B cell (primary cell): ENCODE measurements at places on chromosomes 1 and 21. TPM values are rescaled to one million over a fixed set of nuclear protein-coding genes. Genes with fewer than 3 reads are reported as not detected.

DNA sequence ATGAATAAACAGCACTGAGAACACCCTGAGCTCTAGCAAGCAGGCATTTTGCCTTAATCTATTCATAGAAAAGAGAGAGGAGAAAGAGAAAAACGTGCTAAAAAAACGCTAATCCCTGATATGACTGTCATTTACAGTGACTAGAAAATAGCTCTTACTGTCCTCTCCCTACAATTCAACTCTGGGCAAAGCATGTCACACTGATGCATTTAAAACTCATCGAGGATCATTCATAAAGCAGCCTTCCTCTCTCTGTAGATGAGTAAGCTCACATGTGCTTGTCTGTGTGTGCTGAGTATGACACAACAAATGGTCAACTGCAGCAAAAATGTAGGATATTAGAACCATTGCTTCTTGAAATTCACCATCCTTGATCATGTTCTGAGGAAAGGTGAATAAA is 109.0 kb downstream of the SGIP1 start:
- no peak overlapping the region for H3K4me3 ChIP-seq
- H3K27ac ChIP-seq, result no peak overlapping the region
- H3K27me3 ChIP-seq, result no peaks in the 10 kb centered on the region
- no peaks in the 10 kb centered on the region for H3K36me3 ChIP-seq

- H3K36me3 ChIP-seq, result no peaks in the 10 kb centered on the region
- no peak overlapping the region for H3K4me3 ChIP-seq
- no peaks in the 10 kb centered on the region for H3K27me3 ChIP-seq
- DNase-seq, result no peak
These were observed 9.9 kb upstream of the ANKRD13C start for GRCh38 chr1:70364439-70364838.

DNA sequence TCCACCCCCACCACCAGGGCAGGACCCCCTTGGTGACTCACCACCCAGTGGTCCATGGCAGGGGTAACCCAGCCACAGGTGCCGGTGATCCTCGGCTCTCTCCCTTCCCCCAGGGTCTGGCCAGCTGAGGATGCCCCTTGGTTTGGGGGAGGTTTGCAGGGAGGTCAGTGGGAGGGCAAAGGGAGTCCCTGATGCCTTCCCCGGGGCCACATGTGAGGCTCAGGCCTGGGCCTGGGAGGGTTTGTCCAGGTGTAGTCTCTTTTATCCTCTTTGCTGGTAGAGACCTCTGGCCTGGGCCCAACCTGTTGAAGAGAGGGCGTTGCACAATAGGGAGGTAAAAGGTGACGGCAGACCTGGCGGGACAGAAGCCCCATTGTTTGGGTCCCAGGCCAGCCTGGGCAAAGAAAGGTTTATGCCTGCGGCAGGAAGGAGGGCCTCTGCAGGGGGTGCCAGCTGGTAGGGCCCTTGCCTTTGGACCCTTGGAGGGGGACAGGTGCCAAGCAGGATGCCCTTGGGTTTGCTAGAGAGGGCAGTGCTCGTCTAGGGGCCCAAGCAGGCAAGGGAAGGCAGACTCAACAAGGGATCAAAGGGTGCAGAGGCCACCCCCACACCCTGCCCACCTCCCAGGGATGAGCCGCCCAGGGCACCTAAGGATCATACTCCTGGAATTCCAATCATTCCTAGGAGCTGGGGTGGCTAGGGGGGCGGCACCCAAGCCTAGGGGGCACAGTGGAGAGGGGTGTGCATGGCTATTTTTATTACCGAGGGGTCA is 760 bp upstream of the TINAGL1 start:
- no peak for DNase-seq
- H3K4me1 ChIP-seq, result peaks cover 16% of the 10 kb centered on the region
- H3K27ac ChIP-seq, result no peak overlapping the region
- peaks cover 3% of the 10 kb centered on the region for H3K27me3 ChIP-seq
- H3K4me3 ChIP-seq, result no peak overlapping the region
- no peaks in the 10 kb centered on the region for H3K36me3 ChIP-seq

DNA sequence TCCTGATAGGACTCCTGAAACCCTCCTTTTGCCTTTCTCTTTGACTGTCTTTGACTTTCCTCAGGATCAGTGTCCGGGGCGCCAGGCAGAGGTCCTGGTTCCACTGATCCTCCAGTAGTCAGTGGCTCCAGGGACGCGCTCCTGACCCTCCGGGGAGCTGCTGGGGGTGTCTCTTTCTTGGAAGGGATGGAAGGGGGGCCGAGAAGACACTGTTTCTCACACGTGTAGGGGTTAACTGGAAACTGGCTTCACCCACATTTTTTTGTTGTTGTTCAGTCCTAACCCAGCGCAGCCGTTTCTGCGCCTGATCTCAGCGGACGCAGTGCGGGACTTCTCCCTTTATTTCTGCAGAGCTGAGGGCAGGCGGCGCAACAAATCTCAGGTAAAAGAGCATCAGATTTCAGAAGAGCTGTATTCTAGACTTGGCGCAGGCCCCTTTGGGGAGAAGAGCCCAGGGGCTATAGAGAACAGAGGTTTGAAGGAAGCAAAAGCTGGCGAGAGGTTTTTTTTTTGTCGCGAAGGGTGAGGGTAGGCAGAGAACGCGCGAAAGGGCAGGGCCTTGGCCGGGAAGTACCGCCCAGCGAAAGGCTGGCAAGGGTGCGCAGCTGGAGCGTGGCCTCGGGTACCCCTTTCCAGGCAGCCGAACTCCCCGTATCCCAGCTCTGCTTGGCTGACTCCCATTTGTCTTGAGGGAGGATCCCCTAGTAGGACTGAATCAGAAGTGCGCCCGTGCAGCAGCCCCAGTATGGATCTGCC is 4.3 kb upstream of the LHX9 start:
- peaks cover 100% of the 10 kb centered on the region for H3K27me3 ChIP-seq
- DNase-seq, result peak; percentile 52
- H3K27ac ChIP-seq, result no peak overlapping the region

DNA sequence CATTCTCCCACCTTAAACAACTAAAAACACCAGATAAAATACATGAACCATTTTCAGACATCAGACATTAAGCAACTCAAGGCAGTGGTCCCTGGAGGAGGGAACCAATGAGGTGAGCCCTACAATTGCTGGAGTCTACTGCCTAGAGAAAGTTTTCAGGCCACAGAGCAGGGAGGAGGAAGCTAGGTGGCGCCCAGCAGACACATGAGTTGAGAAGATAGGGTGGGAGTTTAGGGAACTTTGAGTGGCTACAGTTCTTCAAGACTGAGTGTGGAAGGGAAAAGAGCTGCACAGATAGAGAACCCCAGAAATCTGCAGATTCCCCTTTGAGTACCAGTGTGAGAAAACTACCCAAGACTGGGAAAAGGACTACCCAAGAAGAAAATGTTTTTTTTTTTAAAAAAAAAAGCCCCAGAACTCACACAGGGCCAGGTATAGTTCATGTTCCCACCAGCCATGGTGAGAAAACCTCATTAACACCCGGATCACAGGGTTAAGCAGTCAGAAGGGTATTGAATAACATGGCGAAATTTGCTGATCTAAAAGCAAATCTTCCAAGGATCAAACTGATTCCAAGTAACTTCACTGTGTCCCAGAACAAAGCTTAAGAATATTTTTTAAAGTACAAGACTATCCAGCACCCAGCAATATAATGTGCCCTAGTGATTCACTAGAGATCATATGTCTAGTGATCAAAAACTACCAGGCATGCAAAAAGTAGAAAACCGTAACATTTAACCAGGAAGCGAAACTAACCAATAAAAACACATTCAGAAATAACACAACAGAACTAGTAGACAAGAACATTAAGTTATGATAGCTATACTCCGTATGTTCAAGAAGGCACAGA is 12.0 kb downstream of the ALDH9A1 start:
- H3K4me1 ChIP-seq, result peaks cover 26% of the 10 kb centered on the region
- DNase-seq, result peak; percentile 71
- peaks cover 39% of the 10 kb centered on the region for H3K36me3 ChIP-seq
- peak overlapping the region; percentile 13 for H3K27ac ChIP-seq
- no peaks in the 10 kb centered on the region for H3K27me3 ChIP-seq

DNA sequence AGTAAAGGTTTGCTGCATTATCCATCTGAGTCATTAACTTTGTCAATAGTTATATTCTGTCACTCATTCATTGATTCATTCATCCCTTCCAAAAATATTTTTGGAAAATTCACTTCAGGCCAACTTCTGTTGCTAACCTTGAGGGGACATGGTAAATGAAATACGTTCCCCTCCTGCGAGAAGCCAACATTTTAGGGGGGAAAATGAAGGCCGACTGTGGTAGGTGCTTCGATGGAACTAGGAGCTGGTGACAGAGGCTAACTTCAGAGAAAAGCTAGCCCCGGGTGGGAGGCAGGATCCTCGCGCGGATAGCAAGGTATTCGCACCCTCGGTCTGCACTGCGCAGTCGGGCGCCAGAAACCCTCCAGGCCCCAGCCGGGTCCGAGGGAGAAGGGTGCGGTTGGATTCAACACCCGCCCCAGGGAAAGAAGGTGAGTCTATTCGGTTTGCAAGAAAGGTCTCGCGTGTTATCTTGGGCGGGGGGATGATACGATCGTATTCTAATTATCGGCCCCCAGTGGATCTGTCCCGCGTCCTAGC is 646 bp upstream of the RRP15 start:
- H3K27me3 ChIP-seq, result peaks cover 11% of the 10 kb centered on the region
- DNase-seq, result no peak
- peaks cover 17% of the 10 kb centered on the region for H3K4me1 ChIP-seq
- H3K27ac ChIP-seq, result peak overlapping the region; percentile 81
- H3K4me3 ChIP-seq, result peak overlapping the region; percentile 100
- H3K36me3 ChIP-seq, result no peaks in the 10 kb centered on the region

GRCh38 chr21:14547834-14548513 is 1.9 kb upstream of the SAMSN1 start:
- H3K27me3 ChIP-seq, result no peaks in the 10 kb centered on the region
- H3K4me3 ChIP-seq, result no peak overlapping the region
- no peak for DNase-seq
- no peak overlapping the region for H3K27ac ChIP-seq
- peaks cover 15% of the 10 kb centered on the region for H3K4me1 ChIP-seq

GRCh38 chr1:40140211-40140973 is 20.8 kb upstream of the RLF start:
- H3K27me3 ChIP-seq, result no peaks in the 10 kb centered on the region
- H3K27ac ChIP-seq, result no peak overlapping the region
- no peaks in the 10 kb centered on the region for H3K36me3 ChIP-seq
- peaks cover 6% of the 10 kb centered on the region for H3K4me1 ChIP-seq

GRCh38 chr1:6136516-6137220 is 43.5 kb downstream of the CHD5 start:
- no peaks in the 10 kb centered on the region for H3K36me3 ChIP-seq
- H3K27ac ChIP-seq, result no peak overlapping the region
- H3K27me3 ChIP-seq, result no peaks in the 10 kb centered on the region

- no peak overlapping the region for H3K27ac ChIP-seq
- H3K4me1 ChIP-seq, result no peaks in the 10 kb centered on the region
- no peaks in the 10 kb centered on the region for H3K36me3 ChIP-seq
- H3K27me3 ChIP-seq, result no peaks in the 10 kb centered on the region
- H3K4me3 ChIP-seq, result no peak overlapping the region
These were observed 447.3 kb downstream of the PLA2G4A start for GRCh38 chr1:187275985-187276575.

DNA sequence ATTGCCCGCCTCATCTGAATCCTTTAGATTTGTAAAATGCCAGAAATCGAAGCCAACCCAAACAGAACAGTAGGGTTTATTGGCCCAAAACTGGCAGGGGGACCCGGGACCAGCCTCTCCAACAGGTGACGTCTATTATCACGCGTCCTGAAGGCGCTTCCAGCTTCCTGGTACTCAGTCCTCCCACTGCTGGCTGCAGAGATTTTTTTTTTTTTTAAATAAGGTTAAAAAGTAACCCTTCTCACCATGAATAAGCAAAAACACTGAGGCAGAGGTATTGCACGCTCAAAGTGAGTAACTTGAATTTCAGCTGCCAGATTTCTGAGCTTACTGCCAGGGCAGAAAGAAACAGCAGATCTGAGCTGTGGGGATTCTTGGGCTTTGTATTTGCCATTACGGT is 54.4 kb upstream of the GCLM start:
- DNase-seq, result no peak
- H3K4me1 ChIP-seq, result no peaks in the 10 kb centered on the region
- no peaks in the 10 kb centered on the region for H3K36me3 ChIP-seq
- no peak overlapping the region for H3K4me3 ChIP-seq

DNA sequence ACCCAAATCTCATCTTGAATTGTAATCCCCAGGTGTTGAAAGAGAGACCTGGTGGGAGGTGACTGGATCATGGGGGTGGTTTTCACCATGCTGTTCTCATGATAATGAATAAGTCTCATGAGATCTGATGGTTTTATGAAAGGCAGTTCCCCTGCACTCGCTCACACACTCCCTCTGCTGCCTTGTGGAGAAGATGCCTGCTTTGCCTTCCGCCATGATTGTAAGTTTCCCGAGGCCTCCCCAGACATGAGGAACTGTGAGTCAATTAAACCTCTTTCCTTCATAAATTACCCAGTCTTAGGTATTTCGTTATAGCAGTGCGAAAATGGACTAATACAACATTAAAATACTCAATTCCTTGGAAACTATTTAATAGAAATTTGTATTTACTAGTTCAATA is 99.2 kb downstream of the PROX1 start:
- no peak overlapping the region for H3K27ac ChIP-seq
- H3K27me3 ChIP-seq, result no peaks in the 10 kb centered on the region
- H3K36me3 ChIP-seq, result no peaks in the 10 kb centered on the region
- no peak for DNase-seq
- H3K4me1 ChIP-seq, result no peaks in the 10 kb centered on the region
- H3K4me3 ChIP-seq, result no peak overlapping the region

- DNase-seq, result no peak
- no peaks in the 10 kb centered on the region for H3K36me3 ChIP-seq
- H3K27me3 ChIP-seq, result no peaks in the 10 kb centered on the region
- H3K27ac ChIP-seq, result no peak overlapping the region
- no peak overlapping the region for H3K4me3 ChIP-seq
- H3K4me1 ChIP-seq, result no peaks in the 10 kb centered on the region
These were observed 414.3 kb downstream of the AMY1C start for GRCh38 chr1:104163912-104164476.

DNA sequence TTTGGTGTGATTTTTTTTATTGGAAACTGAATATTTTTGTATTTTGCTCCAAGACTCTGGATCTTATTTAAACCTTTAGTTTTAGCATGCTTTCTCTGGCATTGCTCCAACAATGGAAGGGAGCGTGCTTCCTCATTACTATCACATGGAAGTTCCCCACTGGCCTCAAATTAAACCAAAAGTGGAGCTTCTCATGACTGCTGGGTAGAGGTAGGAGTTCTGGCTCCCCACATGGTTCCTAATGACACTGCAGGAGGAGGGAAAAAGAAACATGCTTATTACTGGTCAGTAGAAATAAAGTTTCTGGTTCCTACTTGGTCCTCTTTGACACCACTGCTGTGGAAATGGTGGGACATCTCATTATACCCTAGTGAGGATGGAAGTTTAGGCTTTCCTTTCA is 310.5 kb downstream of the PTGER3 start:
- DNase-seq, result no peak
- H3K27ac ChIP-seq, result no peak overlapping the region
- H3K27me3 ChIP-seq, result no peaks in the 10 kb centered on the region
- H3K4me1 ChIP-seq, result no peaks in the 10 kb centered on the region

GRCh38 chr1:170397061-170397460 is 134.9 kb upstream of the GORAB start:
- H3K36me3 ChIP-seq, result no peaks in the 10 kb centered on the region
- H3K4me1 ChIP-seq, result no peaks in the 10 kb centered on the region
- no peak overlapping the region for H3K4me3 ChIP-seq
- H3K27me3 ChIP-seq, result no peaks in the 10 kb centered on the region
- H3K27ac ChIP-seq, result no peak overlapping the region
- no peak for DNase-seq

ICOSLG gene
- polyA plus RNA-seq, result 40.2 and 64.5 TPM in 2 replicates

RAB7B gene
- polyA plus RNA-seq, result not detected in 2 replicates

OR6K3 gene
- not detected in 2 replicates for polyA plus RNA-seq

HSD3B2 gene
- not detected in 2 replicates for polyA plus RNA-seq

IL10RB gene
- 29.3 and 39.4 TPM in 2 replicates for polyA plus RNA-seq

LHX4 gene
- polyA plus RNA-seq, result not detected in 2 replicates

ARHGAP30 gene
- polyA plus RNA-seq, result 95.9 and 122 TPM in 2 replicates

SHISAL2A gene
- polyA plus RNA-seq, result 31.0 and 63.3 TPM in 2 replicates

CLCNKB gene
- polyA plus RNA-seq, result not detected in 2 replicates

SPRR2F gene
- not detected in 2 replicates for polyA plus RNA-seq

MRTO4 gene
- polyA plus RNA-seq, result 10.4 and 10.6 TPM in 2 replicates

PLA2G2D gene
- polyA plus RNA-seq, result 2.2 and 2.8 TPM in 2 replicates
